CD4-positive, alpha-beta T cell (primary cell): ENCODE measurements at places on chromosomes 2 and 18.

DNA sequence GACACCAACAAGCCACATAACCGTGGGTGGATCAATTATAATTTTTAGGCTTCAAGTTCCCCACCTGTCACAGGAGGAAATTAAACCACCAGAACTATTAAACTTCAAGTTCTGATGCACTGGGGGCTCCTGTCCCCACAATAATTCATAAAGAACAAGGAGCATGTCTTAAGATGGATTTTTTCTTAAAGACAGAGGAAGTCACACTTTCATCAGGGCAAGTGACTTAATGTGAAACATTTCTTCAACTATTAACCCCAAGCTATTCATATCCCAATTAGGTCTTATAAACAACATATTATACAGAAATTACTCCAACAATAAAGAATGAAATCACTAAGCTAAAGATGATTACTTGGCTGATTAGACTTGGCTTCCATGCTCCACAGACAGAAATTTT is 292.5 kb downstream of the ETAA1 start:
- H3K36me3 ChIP-seq: no peaks in the 10 kb centered on the region
- no peak for DNase-seq
- no peaks in the 10 kb centered on the region for H3K4me1 ChIP-seq
- no peak overlapping the region for H3K27ac ChIP-seq

- no peaks in the 10 kb centered on the region for H3K4me1 ChIP-seq
- no peak overlapping the region for H3K4me3 ChIP-seq
- no peak overlapping the region for H3K27ac ChIP-seq
- H3K27me3 ChIP-seq: no peaks in the 10 kb centered on the region
Observed at GRCh38 chr2:73243884-73244570, 9.9 kb downstream of the CCT7 start.

GRCh38 chr2:149799013-149799705 is 211.6 kb upstream of the MMADHC start:
- H3K36me3 ChIP-seq: no peaks in the 10 kb centered on the region
- H3K27me3 ChIP-seq: no peaks in the 10 kb centered on the region
- H3K27ac ChIP-seq: no peak overlapping the region
- no peak for DNase-seq
- H3K4me1 ChIP-seq: no peaks in the 10 kb centered on the region

GRCh38 chr2:33215299-33215698 is 261.1 kb upstream of the RASGRP3 start:
- H3K4me3 ChIP-seq: no peak overlapping the region
- H3K4me1 ChIP-seq: no peaks in the 10 kb centered on the region
- H3K36me3 ChIP-seq: no peaks in the 10 kb centered on the region
- no peaks in the 10 kb centered on the region for H3K27me3 ChIP-seq
- H3K27ac ChIP-seq: no peak overlapping the region

DNA sequence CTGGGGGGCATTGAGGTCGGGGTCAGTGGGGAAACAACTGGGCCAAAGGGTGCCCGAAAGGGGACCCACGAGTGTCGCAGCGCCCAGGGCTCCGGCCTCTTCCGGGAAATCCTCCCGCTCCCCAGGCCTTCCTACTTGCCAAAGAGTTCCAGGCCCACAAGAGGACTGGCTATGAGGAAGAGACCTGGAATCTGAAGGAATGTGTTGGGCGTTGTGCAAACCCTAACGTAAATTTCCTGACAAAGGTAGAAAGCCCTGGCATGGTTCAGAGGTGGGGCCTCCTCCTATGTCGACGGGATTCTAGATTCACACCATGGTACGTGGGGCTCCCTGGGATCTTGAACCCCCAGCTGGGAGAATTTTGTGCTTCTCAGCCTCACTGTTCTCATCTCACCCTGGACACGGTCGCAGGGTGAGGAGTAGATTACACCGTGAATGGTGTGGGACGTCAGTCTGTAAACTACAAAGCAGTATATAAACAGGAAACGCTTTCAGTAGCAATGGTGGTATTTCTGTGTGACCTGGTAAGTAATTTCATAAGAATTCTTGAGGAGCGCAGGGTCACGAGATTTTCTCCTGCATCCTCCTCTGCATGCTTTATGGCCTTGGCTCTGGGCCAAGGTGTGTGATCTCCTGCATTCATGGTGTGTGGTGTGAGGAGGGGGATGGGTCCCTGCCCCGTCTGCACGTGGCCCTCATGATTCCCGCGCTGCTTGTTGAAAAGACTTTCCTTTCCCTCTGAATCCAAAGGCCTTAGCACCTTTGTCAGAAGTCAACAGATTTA is 868 bp downstream of the HSBP1L1 start:
- peak overlapping the region; percentile 67 for H3K4me3 ChIP-seq
- no peak for DNase-seq
- H3K27me3 ChIP-seq: no peaks in the 10 kb centered on the region
- H3K4me1 ChIP-seq: peaks cover 44% of the 10 kb centered on the region

- H3K4me1 ChIP-seq: no peaks in the 10 kb centered on the region
- DNase-seq: no peak
- H3K27ac ChIP-seq: no peak overlapping the region
- H3K36me3 ChIP-seq: no peaks in the 10 kb centered on the region
- H3K27me3 ChIP-seq: no peaks in the 10 kb centered on the region
Observed at GRCh38 chr2:129742415-129743180, 236.9 kb upstream of the RAB6C start.

DNA sequence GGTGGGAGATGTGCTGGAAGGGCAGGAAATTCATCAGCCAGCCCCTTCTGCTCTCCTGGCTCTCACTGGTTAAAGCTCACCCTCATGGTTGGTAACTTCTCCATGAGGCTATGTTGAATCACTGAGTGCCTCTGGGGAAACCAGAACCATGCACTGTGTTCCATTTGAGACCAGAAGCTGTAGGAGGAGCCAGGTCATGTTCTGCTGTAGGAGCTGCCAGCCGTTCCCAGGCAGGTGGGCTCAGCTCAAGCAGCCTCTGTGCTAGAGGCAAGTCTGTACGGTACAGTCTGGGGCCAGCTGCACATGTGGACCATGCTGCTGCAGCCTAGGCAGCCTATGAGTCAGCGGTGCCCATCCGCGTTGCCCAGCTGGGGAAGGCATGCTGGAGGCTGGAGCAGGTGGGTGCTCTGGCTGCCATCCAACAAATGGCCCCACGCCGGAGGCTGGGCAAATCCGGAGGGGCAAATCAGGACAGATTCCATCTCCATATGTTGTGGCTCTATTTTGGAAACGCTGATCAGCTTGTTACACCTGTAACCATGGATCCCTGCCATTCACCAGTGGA is 22.0 kb upstream of the KCNF1 start:
- H3K4me1 ChIP-seq: no peaks in the 10 kb centered on the region
- no peak overlapping the region for H3K4me3 ChIP-seq
- no peak overlapping the region for H3K27ac ChIP-seq
- no peak for DNase-seq

- H3K4me1 ChIP-seq: no peaks in the 10 kb centered on the region
- H3K36me3 ChIP-seq: no peaks in the 10 kb centered on the region
- no peak for DNase-seq
- H3K4me3 ChIP-seq: no peak overlapping the region
- H3K27me3 ChIP-seq: no peaks in the 10 kb centered on the region
- H3K27ac ChIP-seq: no peak overlapping the region
Observed at GRCh38 chr2:163081754-163082153, 243.2 kb upstream of the KCNH7 start.

DNA sequence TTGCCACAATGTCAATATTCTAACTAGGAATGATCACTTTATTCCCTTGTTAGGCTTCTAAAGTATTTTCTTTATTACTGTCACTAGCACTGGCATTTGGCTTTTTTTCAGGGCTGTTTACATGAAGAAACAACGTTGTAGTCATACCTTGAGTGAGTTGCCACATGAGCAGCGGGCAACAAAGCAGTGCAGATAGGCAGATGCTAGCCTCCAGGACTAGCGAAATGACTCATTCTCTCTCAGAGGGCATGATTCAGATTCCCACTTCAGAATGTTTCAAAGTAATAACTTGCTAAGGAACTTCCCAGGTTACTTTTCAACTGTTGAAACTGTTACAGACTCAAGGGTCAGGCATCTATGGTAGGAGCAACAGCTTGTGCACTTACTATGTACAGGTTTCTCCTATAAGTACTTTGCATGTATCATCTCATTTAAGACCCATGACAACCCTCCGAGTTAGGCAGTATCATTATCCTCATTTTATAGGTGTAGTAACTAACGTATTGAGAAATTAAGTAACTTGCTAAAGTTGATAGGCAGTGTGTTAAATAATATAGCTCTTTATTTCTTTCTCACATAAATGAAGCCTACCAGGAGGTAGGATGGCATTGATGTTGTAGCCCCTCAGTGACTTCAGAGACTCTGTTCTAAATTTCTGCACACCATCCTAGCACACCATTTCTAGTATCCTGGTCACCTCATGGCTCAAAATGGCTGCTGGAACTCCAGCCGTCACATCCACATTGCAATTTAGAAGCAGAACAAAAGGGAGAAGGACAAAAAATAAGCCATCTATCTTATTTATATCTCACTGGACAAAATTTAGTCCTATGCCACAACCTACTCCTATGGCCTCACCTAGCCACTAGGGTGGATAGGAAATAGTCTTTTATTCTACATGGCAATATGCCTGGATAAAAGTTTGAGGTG is 83.3 kb downstream of the ICOS start:
- no peak overlapping the region for H3K4me3 ChIP-seq
- no peaks in the 10 kb centered on the region for H3K27me3 ChIP-seq
- no peak overlapping the region for H3K27ac ChIP-seq
